ENCODE measurements at places on chromosomes 2 and 18. TPM values are rescaled to one million over a fixed set of nuclear protein-coding genes. Genes with fewer than 3 reads are reported as not detected.

DNA sequence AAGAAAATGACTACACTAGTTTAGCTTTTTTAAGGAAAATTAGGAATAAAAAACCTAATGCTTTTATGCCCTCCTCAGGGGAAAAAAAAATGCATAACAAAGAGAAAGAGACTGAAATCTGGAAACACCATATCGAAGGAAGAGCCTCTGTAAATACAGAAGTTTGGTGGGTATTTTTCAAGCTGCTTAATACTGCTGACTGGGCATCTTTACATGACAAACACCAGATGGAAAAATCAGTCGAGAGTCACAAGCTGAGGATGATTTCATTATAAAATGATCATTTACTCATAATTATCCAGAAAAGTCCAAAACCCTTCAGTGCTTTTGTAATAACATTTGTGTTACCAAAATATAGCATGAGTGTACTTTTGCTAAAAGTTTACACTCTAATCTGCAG lies 1600.7 kb upstream of the ACVR2A start:
- no peak overlapping the region for H3K27ac ChIP-seq
- no peaks in the 10 kb centered on the region for H3K36me3 ChIP-seq
- H3K4me1 ChIP-seq = peaks cover 2% of the 10 kb centered on the region
- H3K27me3 ChIP-seq = no peaks in the 10 kb centered on the region

DNA sequence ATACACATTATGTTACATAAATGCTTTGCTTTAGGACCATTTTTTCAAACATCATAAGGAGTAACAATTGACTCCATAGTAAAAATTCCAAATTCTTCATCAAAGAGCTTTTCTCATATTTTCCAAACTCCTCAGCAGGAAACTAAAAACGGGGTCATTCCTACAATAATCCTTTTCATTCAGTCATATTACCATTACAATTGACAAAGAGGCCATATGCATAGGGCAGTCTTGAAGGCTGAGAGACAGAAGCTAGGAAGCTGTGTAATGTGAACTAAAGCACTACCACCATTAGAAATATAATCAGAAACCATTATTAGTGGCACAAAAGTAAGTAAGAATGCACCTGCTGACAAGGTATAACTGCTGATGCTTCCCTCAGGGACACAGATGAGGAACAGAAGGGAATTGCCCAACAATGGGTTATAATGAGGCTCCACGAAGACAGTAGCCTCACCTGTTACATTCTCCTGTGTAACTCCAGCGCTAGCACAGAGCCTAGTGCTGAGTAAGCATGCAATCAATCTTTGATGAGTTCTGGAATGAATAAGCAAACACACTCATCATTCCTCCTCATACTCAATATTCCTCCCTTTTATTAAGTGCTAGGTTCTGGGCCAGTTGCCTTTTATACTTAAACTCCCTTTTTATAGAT lies 942.3 kb downstream of the CPS1 start:
- no peak overlapping the region for H3K4me3 ChIP-seq
- no peaks in the 10 kb centered on the region for H3K36me3 ChIP-seq

- no peaks in the 10 kb centered on the region for H3K27me3 ChIP-seq
- H3K4me3 ChIP-seq = no peak overlapping the region
- no peak overlapping the region for H3K27ac ChIP-seq
- no peak for DNase-seq
- H3K4me1 ChIP-seq = no peaks in the 10 kb centered on the region
These were observed 568.3 kb downstream of the LRRTM4 start for GRCh38 chr2:76953733-76954347.

DNA sequence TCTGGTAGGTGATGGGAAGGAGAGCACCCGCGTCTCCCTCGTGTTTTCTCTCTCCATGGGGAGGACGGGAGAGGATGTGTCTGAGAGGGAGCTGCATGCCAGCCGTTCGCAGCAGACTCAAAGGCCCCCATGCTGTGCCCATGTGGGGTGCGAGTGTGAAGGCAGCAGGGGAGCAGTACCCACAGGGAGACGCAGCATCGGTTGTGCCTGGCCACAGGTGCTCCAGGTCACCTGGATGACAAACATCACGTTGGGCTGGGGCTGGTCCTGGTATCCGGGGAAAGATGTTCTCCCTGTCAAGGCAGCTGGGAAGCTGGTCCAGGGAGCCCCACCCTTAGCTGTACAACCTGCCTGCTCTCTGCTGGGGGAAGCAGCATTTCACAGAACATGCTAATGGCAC lies 119.5 kb upstream of the SALL3 start:
- H3K36me3 ChIP-seq = no peaks in the 10 kb centered on the region
- H3K4me3 ChIP-seq = no peak overlapping the region

DNA sequence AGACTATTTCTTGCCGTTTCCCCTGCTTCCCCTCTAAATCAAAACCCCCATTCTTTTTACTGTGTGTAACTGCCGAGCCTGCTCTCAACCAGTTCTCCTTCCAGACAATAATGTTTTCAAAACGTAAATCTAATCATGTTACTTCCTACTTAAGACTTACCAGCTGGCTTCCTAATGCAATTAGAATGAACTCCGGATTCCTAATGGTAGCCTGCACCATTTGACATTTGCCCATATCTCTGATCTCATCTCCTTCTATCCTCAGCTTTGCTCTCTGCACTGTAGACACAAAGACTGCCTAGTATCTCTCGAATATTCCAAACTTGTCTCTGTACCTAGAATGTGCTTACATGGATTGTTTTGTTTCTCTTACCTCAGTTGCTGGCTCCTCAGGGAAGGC lies 12.9 kb downstream of the TTL start:
- no peak overlapping the region for H3K27ac ChIP-seq
- no peak overlapping the region for H3K4me3 ChIP-seq
- peaks cover 4% of the 10 kb centered on the region for H3K36me3 ChIP-seq
- no peak for DNase-seq
- H3K27me3 ChIP-seq = no peaks in the 10 kb centered on the region

- H3K4me1 ChIP-seq = peaks cover 29% of the 10 kb centered on the region
- H3K4me3 ChIP-seq = no peak overlapping the region
- H3K36me3 ChIP-seq = peaks cover 8% of the 10 kb centered on the region
These were observed 111.4 kb downstream of the THADA start for GRCh38 chr2:43484323-43484930.

GRCh38 chr2:39837856-39838453 lies 58.9 kb upstream of the THUMPD2 start:
- no peaks in the 10 kb centered on the region for H3K4me1 ChIP-seq
- DNase-seq = no peak
- no peak overlapping the region for H3K27ac ChIP-seq
- no peaks in the 10 kb centered on the region for H3K36me3 ChIP-seq

DNA sequence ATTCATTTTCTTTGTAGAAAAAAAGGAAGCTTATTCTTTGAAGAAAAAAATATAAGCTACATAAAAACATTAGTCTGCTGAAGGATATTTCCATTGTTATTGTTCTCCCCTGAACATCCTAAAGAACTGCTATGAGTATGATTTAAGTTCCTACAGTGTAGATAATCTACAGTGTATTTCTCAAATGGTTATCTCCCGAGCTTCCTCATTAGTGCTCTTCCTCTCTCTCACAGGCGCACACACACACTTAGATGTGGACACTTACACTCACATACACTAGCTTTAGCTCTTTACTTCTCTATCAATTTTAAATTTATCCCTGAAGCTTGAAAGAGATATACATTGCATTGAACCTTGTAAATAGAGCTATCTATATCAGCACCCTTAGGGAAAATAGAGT lies 681.0 kb downstream of the KCNJ3 start:
- H3K4me3 ChIP-seq = no peak overlapping the region
- H3K36me3 ChIP-seq = no peaks in the 10 kb centered on the region
- no peak for DNase-seq

DNA sequence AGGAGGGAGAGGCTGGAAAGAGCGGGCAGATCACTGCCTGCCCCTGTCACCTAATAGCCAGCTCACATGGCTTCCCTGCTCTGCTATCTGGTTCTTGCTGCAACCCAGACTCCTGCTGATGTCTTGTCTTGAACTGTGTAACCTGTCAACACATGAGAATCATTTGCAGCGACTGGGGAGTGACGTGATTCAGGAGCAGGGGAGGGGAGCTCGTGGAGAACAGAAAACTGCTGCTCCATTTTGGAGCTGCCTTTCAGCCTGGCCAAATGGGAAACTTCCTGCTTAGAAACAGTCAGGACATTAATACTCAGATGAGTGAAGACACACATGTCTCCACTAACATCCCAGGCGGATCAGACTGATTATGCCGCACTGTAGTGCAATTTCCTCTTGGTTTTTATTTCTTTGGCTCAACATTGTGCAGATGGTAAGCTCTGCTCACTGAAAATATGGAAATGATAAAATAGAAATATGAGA lies 38.1 kb downstream of the RPL37A start:
- no peaks in the 10 kb centered on the region for H3K4me1 ChIP-seq
- H3K27me3 ChIP-seq = peaks cover 9% of the 10 kb centered on the region
- H3K36me3 ChIP-seq = no peaks in the 10 kb centered on the region
- no peak overlapping the region for H3K27ac ChIP-seq
- DNase-seq = no peak
- no peak overlapping the region for H3K4me3 ChIP-seq

DNA sequence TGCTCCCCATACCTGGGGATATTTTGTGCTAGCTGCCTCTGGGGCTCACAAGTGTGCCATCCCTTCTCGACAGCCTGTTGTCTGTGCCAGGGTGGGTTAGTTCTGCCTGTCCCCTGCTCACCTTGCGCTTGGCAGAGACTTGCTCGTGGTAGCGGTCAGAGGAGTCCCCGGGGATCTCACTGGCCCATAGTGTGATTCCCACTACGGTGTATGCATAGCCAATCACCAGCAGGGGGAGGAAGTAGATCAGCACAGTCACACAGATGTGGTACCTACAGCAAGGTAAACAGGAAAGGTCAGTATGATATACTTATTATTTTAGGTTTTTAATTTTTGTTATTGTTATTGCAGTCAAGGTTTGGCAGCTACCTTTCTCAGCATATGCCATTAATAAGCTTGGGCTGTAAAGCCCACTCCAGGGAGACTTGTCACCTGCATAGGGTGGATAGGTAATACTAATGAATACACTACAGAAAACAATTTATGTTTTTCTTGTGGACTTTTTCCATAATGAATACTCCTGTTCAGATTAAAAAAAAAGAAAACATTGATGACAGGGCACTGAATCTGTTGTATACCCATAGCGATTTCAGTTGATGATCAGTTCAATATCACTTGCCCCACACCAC lies 95.2 kb downstream of the POLE4 start:
- H3K4me1 ChIP-seq = no peaks in the 10 kb centered on the region
- no peak for DNase-seq
- no peaks in the 10 kb centered on the region for H3K27me3 ChIP-seq
- H3K4me3 ChIP-seq = no peak overlapping the region
- H3K36me3 ChIP-seq = no peaks in the 10 kb centered on the region

- H3K4me3 ChIP-seq = no peak overlapping the region
- H3K4me1 ChIP-seq = no peaks in the 10 kb centered on the region
- DNase-seq = no peak
- H3K36me3 ChIP-seq = no peaks in the 10 kb centered on the region
- no peak overlapping the region for H3K27ac ChIP-seq
- H3K27me3 ChIP-seq = peaks cover 15% of the 10 kb centered on the region
These were observed 11.6 kb upstream of the DNER start for GRCh38 chr2:229725716-229726574.

Gene HOXD13
- total RNA-seq = not detected

Gene PAX8
- 0.39 TPM for total RNA-seq

Gene UGT1A1
- total RNA-seq = not detected

Gene SCTR
- not detected for total RNA-seq

Gene LCT
- not detected for total RNA-seq

Gene SLC4A5
- total RNA-seq = 5.9 TPM

All from activated B cell treated with CpG ODN at 0.5 μM for 24 hours (primary cell).